Stomach (tissue), 19 donors: ENCODE measurements at places on chromosomes 13 and 19. TPM values are rescaled to one million over a fixed set of nuclear protein-coding genes. Genes with fewer than 3 reads are reported as not detected.

Gene POSTN
- 172 TPM for total RNA-seq

Gene RGL3
- total RNA-seq = 134 TPM

DNA sequence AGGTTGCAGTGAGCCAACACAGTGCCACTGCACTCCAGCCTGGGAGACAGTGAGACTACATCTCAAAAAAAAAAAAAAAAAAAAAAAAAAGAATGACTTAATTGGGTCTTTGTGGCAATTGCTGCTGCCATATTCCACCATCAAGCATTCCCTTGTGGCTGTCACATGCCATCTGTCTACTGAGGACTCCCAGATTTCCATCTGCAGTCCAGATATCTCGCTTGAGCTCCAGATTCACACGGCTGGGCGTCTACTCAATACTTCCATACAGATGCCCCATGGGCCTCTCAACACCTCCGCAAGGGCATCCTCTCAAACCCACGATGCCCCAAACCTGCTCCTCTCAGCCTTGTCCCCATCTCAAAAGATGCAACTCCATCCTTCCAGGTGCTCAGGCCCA, 12.9 kb downstream of the TMEM143 start:
- DNase-seq = no peak

GRCh38 chr19:4025317-4025716, 17.8 kb downstream of the PIAS4 start:
- DNase-seq = no peak

GRCh38 chr13:32893176-32893575, 123.0 kb upstream of the KL start:
- no peak for DNase-seq

DNA sequence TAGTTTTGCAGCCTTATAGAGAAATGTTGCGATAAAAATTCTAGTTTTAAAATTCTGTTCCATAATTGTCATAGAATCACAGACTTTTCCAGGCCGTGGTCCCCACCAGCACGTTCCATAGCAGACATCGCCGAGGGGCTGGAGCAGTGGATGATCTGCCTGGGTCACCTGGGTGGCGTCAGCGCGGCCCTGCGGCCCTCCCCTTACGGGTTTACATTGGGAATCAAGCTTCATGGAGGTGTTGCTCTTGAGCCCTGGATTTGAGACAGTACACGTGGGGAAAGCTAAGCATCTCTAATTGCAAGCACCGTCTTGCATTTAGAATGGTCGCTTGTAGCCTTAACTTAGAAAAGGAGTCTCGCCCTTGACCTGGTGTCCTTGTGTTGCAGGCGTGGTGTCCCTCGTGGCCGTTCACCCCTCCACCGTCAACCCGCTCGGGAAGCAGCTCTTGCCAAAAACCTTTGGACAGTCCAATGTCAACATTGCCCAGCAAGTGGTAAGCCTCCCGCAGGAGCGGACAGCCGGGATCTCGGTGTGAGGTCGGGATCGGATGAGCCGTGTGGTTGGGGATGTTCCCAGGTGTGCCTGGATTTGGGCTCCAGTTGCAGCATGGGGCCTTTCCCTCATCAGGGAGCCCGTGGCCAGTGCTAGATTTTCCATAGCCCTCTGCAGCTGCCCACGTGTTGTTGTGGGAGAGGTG, 35.1 kb downstream of the ATP4B start:
- no peak for DNase-seq
